ENCODE measurements at places on chromosomes 16 and 17. TPM values are rescaled to one million over a fixed set of nuclear protein-coding genes. Genes with fewer than 3 reads are reported as not detected.

- no peak for DNase-seq
- H3K27me3 ChIP-seq, result no peaks in the 10 kb centered on the region
- no peaks in the 10 kb centered on the region for H3K36me3 ChIP-seq
- H3K4me3 ChIP-seq, result no peak overlapping the region
- no peak overlapping the region for H3K27ac ChIP-seq
- no peaks in the 10 kb centered on the region for H3K4me1 ChIP-seq
These were observed 63.5 kb upstream of the GPR139 start for GRCh38 chr16:20137194-20137593.

DNA sequence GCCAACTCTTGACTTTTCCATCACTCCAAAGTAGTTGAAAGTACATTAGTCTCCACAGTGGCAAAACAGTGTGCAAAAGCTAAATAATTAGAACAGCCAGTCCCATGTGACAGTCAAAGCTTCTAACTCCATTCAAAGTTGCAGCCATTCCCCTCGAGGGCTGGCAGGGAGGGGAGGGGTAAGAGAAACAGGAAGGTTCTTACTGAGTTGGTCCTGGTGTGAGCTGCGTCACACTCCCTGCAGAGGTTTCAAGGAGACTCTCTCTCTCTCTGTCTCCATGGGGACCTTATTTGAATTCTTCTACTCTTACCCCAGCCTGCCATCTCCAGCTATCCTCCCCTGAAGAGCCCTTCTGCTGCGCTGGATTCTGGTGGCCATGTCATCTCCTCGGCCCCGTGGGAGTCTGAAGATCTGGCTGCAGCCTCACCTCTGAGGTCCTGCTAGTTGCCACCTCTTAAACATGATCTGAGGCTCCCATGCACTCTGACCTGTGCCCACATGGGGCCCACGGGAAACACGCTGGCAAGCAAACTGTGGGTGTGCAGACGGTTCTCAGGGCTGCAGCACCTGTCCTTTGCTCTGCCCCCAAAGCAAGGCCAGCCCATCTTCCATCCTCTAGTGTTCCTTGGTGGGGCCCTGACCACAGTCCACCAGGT, 23.3 kb upstream of the STH start:
- H3K27ac ChIP-seq, result no peak overlapping the region
- H3K36me3 ChIP-seq, result peaks cover 3% of the 10 kb centered on the region
- H3K4me3 ChIP-seq, result no peak overlapping the region

- H3K27ac ChIP-seq, result peak overlapping the region; percentile 98
- peak; percentile 90 for DNase-seq
- no peaks in the 10 kb centered on the region for H3K27me3 ChIP-seq
- peak overlapping the region; percentile 25 for H3K4me3 ChIP-seq
These were observed 6.8 kb downstream of the MPG start for GRCh38 chr16:84718-85406.

- H3K27ac ChIP-seq, result no peak overlapping the region
- DNase-seq, result no peak
- no peaks in the 10 kb centered on the region for H3K4me1 ChIP-seq
- H3K27me3 ChIP-seq, result peaks cover 2% of the 10 kb centered on the region
These were observed 242.4 kb upstream of the SALL1 start for GRCh38 chr16:51393381-51394005.

GRCh38 chr17:12256380-12256995, 235.8 kb downstream of the MAP2K4 start:
- no peak overlapping the region for H3K4me3 ChIP-seq
- no peak for DNase-seq
- no peaks in the 10 kb centered on the region for H3K27me3 ChIP-seq
- no peaks in the 10 kb centered on the region for H3K36me3 ChIP-seq

- no peaks in the 10 kb centered on the region for H3K36me3 ChIP-seq
These were observed 28.9 kb upstream of the ABCC12 start for GRCh38 chr16:48184681-48185080.

GRCh38 chr17:82767041-82767754, 15.3 kb downstream of the TBCD start:
- H3K36me3 ChIP-seq, result peaks cover 25% of the 10 kb centered on the region
- DNase-seq, result no peak
- peaks cover 3% of the 10 kb centered on the region for H3K4me1 ChIP-seq
- H3K4me3 ChIP-seq, result no peak overlapping the region

- DNase-seq, result no peak
- H3K4me1 ChIP-seq, result peaks cover 33% of the 10 kb centered on the region
- no peaks in the 10 kb centered on the region for H3K27me3 ChIP-seq
- no peak overlapping the region for H3K27ac ChIP-seq
These were observed 8.3 kb downstream of the PIK3R6 start for GRCh38 chr17:8859027-8859803.

GRCh38 chr16:53378138-53378537, 56.1 kb upstream of the RBL2 start:
- DNase-seq, result no peak
- H3K27ac ChIP-seq, result no peak overlapping the region
- no peaks in the 10 kb centered on the region for H3K4me1 ChIP-seq
- H3K4me3 ChIP-seq, result no peak overlapping the region

DNA sequence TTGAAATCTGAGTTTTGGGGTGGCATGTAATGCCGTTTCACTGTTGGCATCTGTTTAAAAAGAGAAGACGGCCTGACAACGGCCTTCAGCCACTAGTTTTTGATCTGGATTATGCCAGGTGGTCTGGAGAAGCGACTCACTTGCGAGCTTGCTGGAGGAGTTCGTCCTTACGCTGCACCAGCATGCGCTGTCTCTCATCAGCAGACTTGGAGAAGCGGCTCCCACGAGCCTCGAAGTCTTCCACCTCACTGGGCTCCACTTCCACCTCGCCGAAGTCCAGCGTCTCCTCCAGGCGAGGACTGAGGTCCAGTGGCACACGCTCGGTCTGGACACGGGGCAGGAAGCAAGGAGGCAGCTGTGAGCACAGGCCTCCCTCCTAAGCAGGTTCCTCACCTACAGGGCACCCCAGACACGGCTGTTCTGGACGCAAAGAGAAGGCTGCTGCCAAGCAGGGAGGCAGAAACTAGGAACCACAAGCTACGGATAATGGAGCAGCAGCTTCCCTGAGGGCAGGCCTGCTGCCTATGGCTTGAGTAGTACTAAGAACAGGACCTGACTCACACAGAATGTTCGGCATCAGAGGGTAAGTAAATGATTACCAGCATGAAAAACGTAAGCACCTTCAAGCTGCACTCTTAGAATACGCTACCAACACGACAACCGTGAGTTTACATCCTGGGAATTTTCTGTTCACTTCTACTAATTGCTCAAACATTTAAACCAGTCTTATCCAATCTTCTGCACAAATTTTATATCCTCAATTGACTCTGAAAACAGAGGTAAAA, 61.4 kb downstream of the AMFR start:
- H3K36me3 ChIP-seq, result peaks cover 14% of the 10 kb centered on the region
- no peak for DNase-seq
- H3K4me3 ChIP-seq, result no peak overlapping the region
- no peaks in the 10 kb centered on the region for H3K4me1 ChIP-seq

DNA sequence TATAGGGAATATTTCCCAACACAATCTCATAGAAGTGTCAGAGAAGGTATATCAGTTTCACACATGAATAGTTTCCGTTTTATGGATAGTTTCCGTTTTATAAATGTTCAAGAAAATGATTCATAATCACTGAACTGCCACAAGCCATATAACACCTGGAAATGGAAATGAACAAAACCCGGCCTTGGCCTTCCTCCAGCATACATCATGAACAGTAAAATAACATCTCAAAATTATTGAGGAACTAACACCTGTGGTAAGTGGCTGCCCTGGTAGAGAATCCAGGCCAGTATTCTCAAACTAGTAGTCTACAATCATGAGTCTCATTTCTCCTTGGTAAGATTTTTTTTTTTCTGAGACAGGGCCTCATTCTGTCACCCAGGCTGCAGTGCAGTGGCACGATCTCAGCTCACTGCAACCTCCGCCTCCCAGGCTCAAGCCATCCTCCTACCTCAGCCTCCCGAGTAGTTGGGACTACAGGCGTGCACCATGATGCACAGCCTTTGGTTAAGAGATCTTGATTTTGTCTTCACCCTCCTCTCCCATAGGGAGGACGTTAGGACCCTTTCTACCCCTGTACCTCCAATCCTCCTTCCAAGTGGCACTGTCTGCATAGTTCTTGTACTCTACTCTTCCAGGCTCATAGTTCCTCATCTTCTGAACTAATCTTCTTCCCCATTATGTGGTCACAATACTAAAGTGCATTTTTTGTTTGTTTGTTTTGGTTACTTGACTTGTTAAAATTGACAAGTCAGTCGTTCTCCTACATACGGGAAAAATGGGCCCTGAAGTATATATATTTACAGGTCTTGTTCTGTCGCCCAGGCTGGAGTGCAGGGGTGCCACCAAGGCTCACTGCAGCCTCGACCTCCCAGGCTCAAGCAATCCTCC, 15.0 kb upstream of the RGS9 start:
- H3K27ac ChIP-seq, result peak overlapping the region; percentile 27
- peak overlapping the region; percentile 75 for H3K4me3 ChIP-seq
- peaks cover 29% of the 10 kb centered on the region for H3K4me1 ChIP-seq
- no peak for DNase-seq
- peaks cover 1% of the 10 kb centered on the region for H3K27me3 ChIP-seq

DNA sequence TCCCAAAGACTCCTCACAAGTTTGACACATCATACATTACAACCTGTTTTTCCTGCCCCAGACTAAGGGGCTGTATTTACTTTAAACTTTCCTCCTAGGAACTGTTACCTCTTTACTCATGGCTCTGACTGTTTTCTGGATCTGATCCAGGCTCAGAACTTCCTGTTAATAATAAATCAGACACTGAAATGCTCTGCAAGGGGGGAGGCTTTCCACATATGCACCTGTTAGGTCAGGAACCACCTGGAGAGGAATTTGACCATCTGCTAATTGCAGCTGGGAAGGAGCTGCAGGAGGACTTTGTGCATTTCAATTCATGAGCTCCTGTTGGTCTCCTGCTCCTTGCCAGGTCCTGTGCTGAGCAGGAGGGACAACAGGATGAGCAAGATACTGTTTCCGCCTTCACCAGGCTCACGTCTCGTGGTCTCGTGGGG, 476.9 kb upstream of the CDH5 start:
- H3K4me3 ChIP-seq, result no peak overlapping the region
- H3K36me3 ChIP-seq, result no peaks in the 10 kb centered on the region
- H3K27me3 ChIP-seq, result no peaks in the 10 kb centered on the region
- no peak for DNase-seq

Gene TP53TG3B
- not detected for total RNA-seq

Gene MYH11
- 57.8 TPM for total RNA-seq

Gene SSTR5
- total RNA-seq, result not detected

Gene AANAT
- not detected for total RNA-seq

Gene DYNLRB2
- total RNA-seq, result not detected

Gene SPATA32
- not detected for total RNA-seq

Gene CYGB
- 5.4 TPM for total RNA-seq

Gene TK2
- 34.3 TPM for total RNA-seq

Gene ESRP2
- not detected for total RNA-seq
